ENCODE measurements at places on chromosomes 4 and X.

DNA sequence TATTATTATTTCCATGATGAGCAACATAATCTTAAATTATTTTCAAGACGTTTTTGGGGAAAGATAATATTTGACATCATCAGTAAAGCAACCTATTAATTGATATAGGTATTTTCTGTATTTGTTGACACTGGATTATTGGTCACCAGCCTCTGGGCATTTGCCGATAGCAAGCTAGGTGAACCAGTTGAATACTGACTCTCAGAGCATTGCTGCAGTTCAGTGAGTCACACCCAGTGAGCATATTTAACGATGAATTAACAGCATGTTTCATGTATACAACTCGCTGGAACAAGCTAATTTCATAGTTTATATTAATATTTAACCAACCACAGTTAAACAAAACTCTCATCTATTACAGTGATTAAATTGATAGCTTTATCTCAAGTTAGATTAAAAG lies 1006.0 kb upstream of the DIAPH2 start:
- DNase-seq = no peak

- no peak for DNase-seq
Measured at GRCh38 chr4:81577392-81577791, 105.7 kb upstream of the RASGEF1B start.

- no peak for DNase-seq
Measured at GRCh38 chrX:68989456-68989855, 160.6 kb downstream of the EFNB1 start.

DNA sequence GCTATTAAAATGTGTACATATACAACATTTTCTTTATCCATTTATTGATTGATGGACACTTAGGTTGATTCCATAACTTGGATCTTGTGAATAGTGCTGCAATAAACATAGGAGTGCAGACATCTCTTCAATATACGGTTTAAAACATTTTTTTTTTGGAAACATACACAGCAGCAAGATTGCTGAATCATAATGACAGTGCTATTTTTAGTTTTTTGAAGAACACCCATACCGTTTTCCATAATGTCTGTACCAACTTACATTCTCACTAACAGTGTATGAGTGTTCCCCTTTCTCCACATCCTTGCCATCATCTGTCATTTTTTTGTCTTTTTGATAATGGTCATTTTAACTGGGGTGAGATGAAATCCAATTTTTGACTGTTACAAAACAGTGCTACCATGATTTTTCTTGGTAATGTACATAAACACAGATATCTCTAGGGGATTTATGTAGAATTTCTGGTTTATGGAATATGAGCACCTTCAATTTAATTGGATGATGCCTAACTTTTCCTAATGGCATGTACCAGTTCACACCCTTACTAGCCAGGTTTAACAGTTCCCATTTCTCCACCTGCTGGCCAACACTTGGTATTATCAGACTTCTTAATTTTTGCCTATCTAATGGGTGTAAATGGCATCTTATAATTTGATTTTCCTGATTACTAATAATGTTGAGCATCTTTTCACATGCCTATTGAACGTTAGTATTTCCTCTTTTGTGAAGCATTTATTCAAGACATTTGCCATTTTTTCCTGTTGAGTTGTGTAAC lies 21.0 kb upstream of the TMSB15B start:
- DNase-seq = no peak

- DNase-seq = no peak
Measured at GRCh38 chr4:155529272-155529671, 137.4 kb upstream of the GUCY1A1 start.

- DNase-seq = no peak
Measured at GRCh38 chr4:3868211-3869173, 102.3 kb downstream of the ADRA2C start.

DNA sequence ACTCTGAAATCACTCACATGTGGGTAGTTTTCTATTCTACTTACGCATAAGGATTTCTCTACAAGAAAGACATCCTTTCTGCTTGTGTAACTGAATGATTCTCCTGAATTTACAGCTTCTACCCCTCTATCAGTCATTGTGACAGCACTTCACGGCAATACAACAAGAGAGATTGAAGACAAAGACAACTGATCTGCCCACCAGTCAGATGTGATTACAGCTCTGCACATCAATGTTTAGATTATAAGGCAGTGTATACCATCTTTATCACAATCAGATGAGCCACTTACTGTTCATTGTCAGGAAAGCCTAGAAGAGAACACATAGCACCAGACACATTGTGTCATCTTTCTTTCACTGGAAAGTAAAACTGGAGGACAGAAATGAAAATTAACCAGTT lies 324.4 kb downstream of the CENPC start:
- DNase-seq = no peak

GRCh38 chr4:93759506-93759905 lies 69.0 kb upstream of the ATOH1 start:
- no peak for DNase-seq

- no peak for DNase-seq
Measured at GRCh38 chr4:53380221-53380620, 2.8 kb downstream of the FIP1L1 start.

DNA sequence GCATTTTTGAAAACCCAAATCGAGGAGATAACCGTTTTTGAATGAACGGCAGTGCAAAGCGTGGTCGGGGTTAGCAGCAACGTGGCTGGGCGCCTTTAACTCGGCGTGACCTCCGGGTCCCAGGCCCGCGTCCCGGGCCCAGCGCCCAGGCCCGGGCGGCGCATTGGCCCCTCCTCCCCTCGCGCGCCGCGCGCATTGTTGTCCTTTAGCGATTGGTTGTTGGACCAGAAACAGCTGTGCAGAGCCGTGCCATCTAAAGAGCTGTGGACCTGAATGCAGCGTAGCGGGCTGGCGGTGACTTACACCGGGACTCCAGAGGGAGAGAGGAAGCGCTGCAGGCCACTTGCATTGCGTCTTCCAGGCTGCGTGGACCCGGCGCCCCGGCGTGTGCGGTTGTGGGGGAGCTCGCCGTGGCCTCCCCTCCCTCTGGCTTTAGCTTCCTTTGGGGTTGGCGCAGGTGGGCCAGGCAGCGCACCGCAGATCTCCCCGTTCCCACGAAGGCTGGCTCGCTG lies at the start of gene STOX2:
TSS of gene STOX2 (plus strand) at position 227 of the 512 bp plus-strand sequence. CDS start 1,484 bp downstream, outside the sequence.
- no peak for DNase-seq

GRCh38 chr4:172791841-172792240 lies 376.8 kb upstream of the GALNT7 start:
- no peak for DNase-seq

All from stimulated activated CD8-positive, alpha-beta memory T cell treated with anti-CD3 and anti-CD28 coated beads, Interleukin-7, amount 100 ng/mL, for 24 hours (primary cell).